Lung (tissue), 17 donors: ENCODE measurements at places on chromosomes 7 and 10. TPM values are rescaled to one million over a fixed set of nuclear protein-coding genes. Genes with fewer than 3 reads are reported as not detected.
A peak's percentile ranks its signal among the peaks of the same experiment; 100 is the strongest.

DNA sequence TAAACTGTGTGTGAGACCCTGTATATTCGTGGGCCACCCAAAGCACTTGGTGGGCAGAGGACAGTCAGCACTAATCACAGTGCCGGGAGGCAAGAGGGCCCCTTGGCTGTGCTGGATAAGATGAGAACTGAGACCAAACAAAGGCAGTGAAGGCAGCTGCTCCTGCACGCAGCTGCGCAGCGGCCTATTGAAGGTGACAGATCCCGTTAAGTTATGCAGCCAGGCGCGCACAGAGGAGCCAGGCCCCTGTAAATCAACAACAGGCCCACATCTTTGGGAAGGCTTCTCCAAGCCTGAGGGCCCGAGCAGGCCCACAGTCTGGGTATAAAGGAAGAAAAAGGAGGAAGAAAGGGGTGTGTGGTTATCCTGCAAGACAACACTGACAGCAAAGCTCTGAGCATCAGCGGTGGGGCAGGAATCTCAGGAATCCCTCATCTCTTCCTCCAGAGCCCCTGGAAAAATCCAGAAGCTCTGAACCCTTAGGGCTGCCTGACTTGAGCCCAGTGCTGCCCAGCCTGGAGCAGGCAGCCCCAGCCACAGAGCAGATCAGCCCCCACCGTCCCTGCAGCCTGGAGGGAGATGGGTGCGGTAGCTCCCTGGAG is 154.2 kb downstream of the ARHGAP12 start:
- H3K27ac ChIP-seq, result no peak overlapping the region
- H3K4me3 ChIP-seq, result no peak overlapping the region
- no peaks in the 10 kb centered on the region for H3K27me3 ChIP-seq
- H3K36me3 ChIP-seq, result no peaks in the 10 kb centered on the region
- peak; percentile 45 for DNase-seq

- H3K4me1 ChIP-seq, result no peaks in the 10 kb centered on the region
- DNase-seq, result no peak
- no peak overlapping the region for H3K27ac ChIP-seq
- no peaks in the 10 kb centered on the region for H3K36me3 ChIP-seq
These were observed 128.5 kb downstream of the PTEN start for GRCh38 chr10:87991946-87992345.

DNA sequence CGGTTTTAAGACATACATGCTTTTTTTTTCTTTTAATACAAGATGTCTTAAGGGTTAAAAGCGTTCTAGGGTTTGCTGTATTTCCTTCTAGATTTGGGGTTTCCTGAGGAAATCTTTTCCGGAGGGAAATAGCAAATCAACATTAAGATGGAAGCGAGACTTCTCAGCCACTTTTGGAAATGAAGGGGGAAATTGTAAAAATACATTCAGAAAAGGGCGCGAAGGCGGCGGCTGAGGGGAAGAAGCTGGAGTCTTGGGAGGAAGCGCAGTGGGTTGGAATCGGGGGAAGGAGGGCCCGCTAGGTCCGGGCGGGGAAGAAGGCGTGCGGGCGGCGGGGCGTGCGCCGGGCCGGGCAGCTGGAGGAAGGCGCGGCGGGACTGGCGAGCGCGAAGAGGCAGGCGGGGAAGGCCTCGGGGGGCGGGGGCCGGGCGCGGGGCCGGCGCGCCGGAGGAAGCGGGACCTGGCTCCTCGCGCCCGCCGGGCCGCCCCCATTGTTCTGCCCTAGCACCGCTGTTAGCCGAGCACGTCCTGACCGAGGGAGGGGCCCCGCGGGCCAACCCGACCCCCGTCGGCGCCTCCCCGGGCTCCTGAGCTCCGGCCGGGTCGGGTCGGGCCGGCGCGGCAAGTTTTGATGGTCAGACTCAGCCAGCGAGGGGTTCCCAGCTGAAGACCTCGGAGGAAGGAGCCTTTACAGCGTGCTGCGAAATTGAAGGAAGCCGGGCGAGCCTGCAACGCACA is 1.5 kb upstream of the SKIDA1 start:
- peak; percentile 76 for DNase-seq
- H3K4me3 ChIP-seq, result peak overlapping the region; percentile 56
- H3K27me3 ChIP-seq, result no peaks in the 10 kb centered on the region
- H3K27ac ChIP-seq, result peak overlapping the region; percentile 98
- no peaks in the 10 kb centered on the region for H3K36me3 ChIP-seq
- H3K4me1 ChIP-seq, result peaks cover 47% of the 10 kb centered on the region

The ABCC2 gene
- 0.47 TPM for polyA plus RNA-seq

The NUTM2B gene
- 1.7 TPM for polyA plus RNA-seq

The NEUROD6 gene
- polyA plus RNA-seq, result not detected

DNA sequence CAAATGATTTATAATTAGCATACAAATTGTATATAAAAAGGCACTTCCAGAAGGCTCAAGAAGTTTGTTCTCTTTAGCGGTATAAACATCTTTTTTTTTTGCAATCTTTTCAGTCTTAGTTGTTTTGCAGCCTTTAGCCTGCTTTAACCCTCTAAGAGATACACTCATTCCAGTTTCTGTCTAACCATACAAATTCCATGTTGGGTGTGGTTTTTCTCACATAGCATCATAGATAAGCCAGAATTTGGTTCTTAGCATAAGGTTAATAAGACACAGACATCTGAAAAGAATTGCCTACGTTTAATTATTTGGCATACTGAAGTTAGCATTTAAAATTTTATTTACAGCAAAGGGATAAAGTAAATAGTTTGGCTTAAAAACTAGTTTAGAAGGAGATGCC is 92.5 kb upstream of the NPVF start:
- no peak overlapping the region for H3K27ac ChIP-seq
- no peaks in the 10 kb centered on the region for H3K36me3 ChIP-seq
- DNase-seq, result no peak
- no peaks in the 10 kb centered on the region for H3K27me3 ChIP-seq

DNA sequence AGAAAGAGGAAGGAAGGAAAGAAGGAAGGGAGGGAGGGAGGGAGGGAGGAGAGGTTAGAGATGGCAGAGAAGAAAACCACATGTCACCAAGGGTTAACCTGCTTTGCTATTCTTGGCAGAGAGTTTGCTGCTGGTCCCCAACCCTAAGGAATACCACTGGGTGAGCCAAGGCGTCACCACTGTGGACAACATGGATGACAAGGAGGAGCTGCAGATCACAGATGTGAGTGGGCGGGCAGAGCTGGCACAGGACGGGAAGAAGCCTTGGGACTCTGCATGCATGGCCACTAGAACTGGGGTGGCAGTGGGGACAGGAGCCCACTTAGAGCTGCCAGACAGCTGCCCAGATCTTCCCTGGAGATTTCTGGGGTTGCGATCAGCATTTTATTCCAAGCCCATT is 17.2 kb upstream of the MYH16 start:
- no peaks in the 10 kb centered on the region for H3K4me1 ChIP-seq
- no peaks in the 10 kb centered on the region for H3K36me3 ChIP-seq
- no peaks in the 10 kb centered on the region for H3K27me3 ChIP-seq
- no peak overlapping the region for H3K27ac ChIP-seq
- H3K4me3 ChIP-seq, result no peak overlapping the region

The STEAP1 gene
- polyA plus RNA-seq, result 4.5 TPM

- DNase-seq, result no peak
- no peak overlapping the region for H3K27ac ChIP-seq
- no peaks in the 10 kb centered on the region for H3K4me1 ChIP-seq
- no peak overlapping the region for H3K4me3 ChIP-seq
These were observed 137.7 kb downstream of the RTKN2 start for GRCh38 chr10:62130948-62131347.

DNA sequence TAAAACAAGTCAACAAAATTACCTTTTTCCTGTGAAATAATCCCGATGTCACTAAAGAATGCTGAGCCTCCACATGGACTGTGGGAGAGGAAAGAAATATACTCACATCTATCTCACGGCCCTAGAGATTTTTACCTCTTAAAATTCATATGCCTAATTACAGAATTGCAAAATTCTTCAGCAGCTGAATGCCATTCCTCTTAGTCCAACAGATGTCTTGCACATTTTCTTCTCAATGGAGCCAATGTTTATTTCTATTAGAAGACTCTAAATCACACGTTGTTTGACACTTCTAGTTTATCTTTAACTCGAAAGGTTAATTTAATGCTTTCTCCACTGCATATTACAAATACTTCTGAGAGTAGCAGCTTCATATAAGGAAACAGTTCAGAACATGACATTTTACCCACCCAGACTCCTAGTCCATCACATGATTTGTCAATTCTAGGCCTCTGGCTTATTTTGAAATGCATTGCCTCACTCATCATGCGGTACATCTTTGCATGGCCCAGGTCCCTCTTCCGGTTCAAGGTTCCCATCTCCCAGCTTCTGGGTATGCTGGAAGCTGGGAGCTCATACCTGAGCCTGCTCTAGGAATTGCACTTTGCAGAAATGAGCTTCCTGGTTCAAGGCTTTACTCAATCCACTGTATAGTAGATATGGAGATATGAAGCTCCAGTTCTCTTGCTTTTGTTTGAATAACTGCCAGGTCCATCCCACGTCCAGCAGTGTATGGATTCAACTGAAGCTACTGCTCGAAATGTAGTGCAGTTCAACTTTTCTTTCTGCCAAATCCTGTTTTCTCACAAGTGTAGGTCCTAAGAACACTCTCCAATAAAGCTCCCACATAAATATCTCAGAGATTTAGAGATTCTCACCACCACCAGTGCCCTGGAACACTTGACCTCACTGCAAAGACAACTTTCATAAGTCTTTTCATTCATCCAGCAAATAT is 306.2 kb downstream of the GPR37 start:
- H3K27me3 ChIP-seq, result no peaks in the 10 kb centered on the region
- no peaks in the 10 kb centered on the region for H3K36me3 ChIP-seq
- peaks cover 7% of the 10 kb centered on the region for H3K4me1 ChIP-seq
- H3K27ac ChIP-seq, result no peak overlapping the region
- no peak overlapping the region for H3K4me3 ChIP-seq

- H3K27ac ChIP-seq, result peak overlapping the region; percentile 85
- DNase-seq, result no peak
- H3K36me3 ChIP-seq, result peaks cover 1% of the 10 kb centered on the region
These were observed 539 bp downstream of the PTCD1 start for GRCh38 chr7:99437946-99438572.
